SIG-M5 (cell line): ENCODE measurements at places on chromosomes 2 and 18.

- DNase-seq, result no peak
Observed at GRCh38 chr2:38460313-38460712, 83.2 kb upstream of the ATL2 start.

GRCh38 chr2:180905002-180905401 is 75.4 kb upstream of the UBE2E3 start:
- no peak for DNase-seq

- no peak for DNase-seq
Observed at GRCh38 chr2:188046437-188046836, 245.2 kb upstream of the GULP1 start.

GRCh38 chr2:235520787-235521186 is 26.9 kb downstream of the AGAP1 start:
- no peak for DNase-seq

- no peak for DNase-seq
Observed at GRCh38 chr2:56185101-56185581, 1.4 kb downstream of the CCDC85A start.

DNA sequence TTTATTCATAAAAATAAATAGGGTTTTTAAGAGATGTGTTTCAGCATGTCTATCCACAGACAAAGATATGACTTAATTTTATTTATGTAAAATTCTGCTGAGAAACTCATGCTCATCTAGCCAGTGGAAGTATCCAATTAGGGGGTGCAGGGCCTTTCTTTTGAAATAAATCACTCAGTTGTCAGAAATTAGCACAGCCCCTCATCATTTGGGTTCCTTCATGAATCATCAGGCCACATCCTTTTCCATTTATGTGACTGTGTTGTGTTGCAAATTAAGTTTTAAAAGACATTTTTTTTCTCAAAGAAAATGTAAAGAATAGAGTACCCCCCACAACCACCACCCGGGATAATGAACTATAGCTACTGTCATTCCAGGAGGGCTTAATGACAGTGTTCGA is 185.8 kb downstream of the NRP2 start:
- no peak for DNase-seq

DNA sequence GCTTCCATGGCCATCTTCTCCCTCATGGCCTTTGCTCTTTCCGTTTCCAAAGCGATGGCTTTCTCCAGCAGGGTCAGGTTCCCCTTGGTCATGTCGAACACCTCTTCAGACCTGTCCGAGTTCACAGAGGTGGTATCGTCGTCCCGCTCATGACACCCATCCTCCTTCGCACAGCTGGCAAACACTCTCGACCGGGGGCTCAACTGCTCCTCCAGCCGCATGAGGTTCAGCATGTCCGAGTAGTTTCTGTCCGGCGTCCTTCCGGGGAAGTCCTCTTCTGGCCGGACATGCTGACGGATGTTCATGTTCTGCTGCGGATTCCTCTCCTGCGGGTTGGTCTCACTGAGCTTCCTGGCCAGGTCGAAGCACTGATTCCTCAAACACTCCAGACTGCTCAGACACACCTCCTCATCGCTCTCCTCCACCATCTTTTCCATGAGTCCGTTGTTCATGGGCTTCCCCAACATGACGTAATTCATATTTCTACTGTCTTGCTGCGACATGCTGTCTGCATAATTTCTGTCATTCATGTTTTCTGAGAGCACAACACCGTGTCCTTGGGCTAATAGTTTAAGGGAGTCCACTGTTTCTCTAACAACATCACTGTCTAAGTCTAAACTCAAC is 178.2 kb upstream of the PXDN start:
- no peak for DNase-seq

DNA sequence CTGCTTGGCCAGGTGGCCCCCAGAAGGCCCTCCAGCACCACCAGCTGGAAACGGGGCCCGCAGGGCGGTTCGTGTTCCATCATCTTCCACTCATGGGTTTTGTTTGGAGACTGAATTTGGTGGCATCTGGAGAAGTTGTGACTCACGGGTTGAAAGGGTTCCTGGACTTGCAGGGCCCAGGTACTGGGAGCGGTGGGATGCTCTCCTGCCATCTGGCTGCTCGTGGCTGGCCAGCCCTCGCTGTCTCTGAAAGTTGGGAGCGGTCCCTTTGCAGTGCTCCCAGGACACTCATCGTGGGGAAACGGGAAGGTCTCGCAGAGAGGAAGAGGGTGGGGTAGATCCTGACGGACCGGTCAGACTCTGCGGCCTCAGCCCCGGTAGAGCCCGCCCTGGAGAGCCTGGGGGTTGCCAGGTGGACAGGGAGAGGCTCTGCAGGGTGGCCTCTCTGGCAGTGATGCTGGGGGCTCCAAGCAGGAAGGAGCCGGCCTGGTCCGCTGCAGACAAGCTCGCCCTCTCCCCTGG is 47.5 kb downstream of the TWIST2 start:
- no peak for DNase-seq

DNA sequence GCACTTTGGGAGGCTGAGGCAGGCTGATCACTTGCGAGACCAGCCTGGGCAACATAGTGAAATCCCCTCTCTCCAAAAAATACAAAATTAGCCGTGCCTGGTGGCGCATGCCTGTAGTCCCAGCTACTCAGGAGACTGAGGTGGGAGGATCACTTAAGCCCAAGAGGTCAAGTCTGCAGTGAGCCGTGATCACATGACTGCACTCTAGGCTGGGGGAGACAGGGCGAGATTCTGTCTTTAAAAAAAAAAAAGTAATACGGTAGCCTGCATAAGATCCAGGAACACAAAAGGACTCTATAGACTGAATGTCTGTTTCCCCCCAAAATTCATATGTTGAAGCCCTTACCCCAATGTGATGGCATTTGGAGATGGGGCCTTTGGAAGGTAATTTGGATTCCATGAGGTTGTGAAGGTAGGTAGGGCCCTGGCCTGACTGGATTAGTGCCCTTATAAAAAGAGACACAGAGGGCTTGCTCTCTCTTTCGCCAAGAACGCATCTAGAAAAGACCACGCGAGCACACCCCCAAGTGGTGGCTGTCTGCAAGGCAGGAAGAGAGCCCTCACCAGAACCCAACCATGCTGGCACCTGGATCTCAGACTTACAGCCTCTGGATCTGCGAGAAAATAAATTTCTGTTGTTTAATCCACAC is 17.0 kb downstream of the MBOAT2 start:
- DNase-seq, result no peak

GRCh38 chr2:8643250-8643995 is 38.4 kb upstream of the ID2 start:
- DNase-seq, result no peak

GRCh38 chr2:62724886-62725711 is 19.6 kb downstream of the EHBP1 start:
- DNase-seq, result no peak

DNA sequence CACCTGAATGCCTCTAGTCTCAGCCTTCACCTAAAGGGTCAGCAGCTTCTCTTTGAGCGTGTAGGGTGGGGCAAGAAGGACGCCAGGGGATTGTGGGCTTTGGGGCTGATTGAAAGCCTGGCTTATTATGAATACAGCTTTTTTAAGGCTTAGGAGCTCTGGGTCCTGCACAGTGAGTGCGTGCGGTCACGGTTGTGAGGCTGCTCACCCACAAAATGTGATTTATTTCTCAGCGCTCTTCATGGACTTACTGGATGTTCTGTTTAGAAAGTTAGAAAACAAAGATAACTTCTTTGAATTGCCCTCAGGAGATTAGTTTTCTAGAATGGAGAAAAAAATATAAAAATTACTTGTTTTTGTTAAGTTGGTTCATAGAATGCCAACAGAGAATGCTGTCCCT is 37.5 kb downstream of the HK2 start:
- DNase-seq, result no peak

- no peak for DNase-seq
Observed at GRCh38 chr2:152251211-152251610, 75.6 kb upstream of the STAM2 start.

- no peak for DNase-seq
Observed at GRCh38 chr2:176454893-176455815, 185.9 kb downstream of the MTX2 start.

GRCh38 chr2:37671816-37672103 is 318 bp upstream of the CDC42EP3 start:
- DNase-seq, result no peak

DNA sequence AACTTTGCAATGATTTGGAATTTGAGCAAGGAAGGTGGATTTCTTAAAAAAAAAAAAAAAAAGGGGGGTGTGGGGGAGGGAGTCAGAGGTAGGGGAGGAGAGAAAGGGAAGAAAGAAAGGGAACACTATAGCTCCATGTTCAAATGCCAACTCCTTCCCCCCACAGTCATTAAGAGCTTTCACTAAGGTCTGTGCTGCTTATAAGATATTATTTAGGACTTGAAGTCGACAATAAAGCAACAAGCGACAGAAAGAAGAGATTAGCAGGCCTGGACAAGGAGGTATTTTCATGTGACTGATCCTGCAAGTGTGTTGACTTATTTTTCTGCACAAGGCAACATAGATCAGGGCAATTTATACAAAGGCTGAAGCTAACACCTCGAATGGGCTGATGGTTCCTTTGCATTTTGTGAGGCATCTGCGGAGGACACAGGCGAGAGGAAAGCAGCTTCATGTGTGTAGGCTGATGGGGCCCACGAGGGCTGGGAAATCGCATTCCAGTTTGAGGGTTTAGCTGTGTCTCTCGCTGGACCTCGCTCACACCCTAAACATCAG is 382.0 kb downstream of the SOX11 start:
- no peak for DNase-seq

DNA sequence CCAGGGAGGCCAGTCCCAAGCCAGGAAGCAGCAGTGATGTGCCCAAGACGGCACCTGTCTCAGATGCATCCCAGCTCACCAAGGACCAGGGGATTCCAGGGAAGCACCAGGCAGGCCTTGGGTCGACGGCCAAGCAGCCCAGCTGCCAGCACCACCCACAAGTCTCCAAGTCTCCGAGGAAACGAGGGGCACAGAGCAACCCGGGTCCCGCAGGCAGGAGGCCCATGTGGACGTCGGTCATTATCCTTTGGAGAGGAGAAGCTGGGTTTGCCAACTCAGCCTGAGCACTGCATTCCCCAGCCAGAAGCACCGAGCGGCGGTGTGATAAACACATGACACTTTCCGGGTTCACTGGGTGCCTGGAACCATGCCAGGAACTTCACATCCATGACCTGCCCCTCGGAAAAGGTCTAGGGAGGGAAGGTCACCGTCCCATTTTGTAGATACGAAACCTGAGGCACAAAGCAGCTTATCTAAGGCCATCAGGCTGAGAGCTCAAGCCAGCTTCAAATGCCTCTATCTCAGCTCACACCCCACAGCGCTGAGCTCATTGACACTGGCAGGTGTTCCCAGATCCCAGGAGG is 104.5 kb downstream of the ZNF516 start:
- DNase-seq, result no peak

- no peak for DNase-seq
Observed at GRCh38 chr18:79787865-79788733, 9.6 kb upstream of the KCNG2 start.

GRCh38 chr2:221817052-221817451 is 244.9 kb upstream of the EPHA4 start:
- no peak for DNase-seq

DNA sequence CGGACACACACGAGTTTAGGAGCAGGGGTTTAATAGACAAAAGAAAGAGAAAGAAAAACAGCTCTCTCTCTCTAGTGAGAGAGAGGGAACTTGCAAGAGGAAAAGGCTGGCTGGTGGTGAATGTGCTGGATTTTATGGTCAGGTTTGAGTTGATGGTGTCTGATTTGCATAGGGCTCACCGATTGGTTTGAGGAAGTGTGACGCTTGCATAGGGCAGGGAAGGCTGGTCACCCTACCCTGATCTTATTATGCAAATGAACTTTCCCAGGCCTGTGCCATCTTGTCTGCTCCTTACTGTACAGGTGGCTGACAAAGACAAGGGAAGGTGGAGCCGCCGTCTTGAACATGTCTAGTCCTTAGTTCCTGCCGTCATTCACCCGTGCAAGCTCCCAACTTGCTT is 408.9 kb downstream of the RIT2 start:
- no peak for DNase-seq

DNA sequence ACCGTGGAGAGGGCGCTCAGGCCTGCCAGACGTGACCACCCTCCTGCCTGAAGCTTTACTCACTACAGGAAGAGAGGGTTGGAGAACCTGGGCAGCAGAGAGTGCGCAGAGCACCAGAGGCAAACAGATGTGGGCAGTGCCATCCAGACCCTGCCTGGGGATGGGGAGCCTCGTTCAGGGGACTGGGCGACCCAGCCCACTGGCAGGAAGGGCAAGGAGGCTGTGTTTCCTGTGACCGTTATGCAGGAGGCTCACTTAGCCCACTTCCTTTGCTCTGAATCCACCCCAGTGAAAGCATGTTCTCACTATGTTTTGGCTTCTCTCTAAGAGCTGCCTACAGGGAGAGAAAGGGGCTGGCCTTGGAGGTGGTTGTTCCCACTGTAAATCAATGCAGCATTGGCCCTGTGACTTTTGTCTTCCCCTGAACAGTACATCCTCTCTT is 23.0 kb upstream of the ACKR3 start:
- no peak for DNase-seq

GRCh38 chr2:96501886-96502810 is 3.0 kb downstream of the NEURL3 start:
- no peak for DNase-seq

GRCh38 chr2:100286318-100286717 is 36.0 kb downstream of the LONRF2 start:
- no peak for DNase-seq

DNA sequence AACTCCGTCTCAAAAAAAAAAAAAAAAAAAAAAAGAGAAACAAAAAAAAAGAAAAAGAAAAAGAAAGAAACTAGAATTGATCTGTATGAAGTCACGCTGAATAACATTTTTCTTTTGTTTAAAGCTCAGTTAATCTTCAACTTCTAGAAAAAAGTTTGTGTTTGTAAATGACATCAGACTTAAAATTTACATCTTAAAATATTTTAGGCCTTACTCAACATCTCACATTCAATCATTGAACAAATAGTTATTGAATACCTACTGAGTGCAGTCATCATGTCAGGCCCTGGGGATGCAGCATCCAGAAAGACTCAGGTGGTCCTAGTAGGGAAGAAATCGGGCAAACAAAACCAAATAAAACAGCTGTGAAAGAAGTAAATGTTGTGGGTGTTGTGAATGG is 292.3 kb upstream of the FANCL start:
- DNase-seq, result no peak

- DNase-seq, result no peak
Observed at GRCh38 chr2:237254911-237255578, 158.9 kb downstream of the COL6A3 start.

DNA sequence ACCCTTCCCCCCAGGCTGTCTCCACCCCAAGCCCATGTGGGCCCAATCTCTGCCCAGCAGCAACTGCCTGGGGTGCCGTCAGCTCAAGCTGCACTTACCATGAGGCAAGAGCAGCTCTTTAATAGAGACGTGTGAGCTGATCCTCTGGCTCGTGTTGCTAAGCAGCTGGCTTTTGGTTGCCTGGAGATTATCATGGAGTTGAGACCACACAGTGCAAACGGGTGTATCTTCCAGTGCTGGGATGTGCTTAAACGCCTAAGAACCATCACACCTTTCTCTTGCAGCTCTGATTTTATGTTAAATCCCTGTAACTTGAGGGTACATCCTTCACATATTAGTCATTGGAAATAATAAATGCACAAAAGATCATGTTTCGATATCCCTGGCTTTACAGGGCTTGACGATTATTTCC is 271.1 kb downstream of the PRKCE start:
- no peak for DNase-seq

- no peak for DNase-seq
Observed at GRCh38 chr2:207067473-207067872, 98.3 kb downstream of the KLF7 start.

GRCh38 chr2:152046940-152047339 is 51.9 kb downstream of the CACNB4 start:
- DNase-seq, result peak; percentile 38
